ENCODE measurements at places on chromosomes 5 and 9.

- no peak for DNase-seq
These were observed 64.8 kb upstream of the ZNF462 start for GRCh38 chr9:106798016-106798799.

- DNase-seq = no peak
These were observed 409.9 kb downstream of the CTNND2 start for GRCh38 chr5:11494340-11494739.

- DNase-seq = no peak
These were observed 244.5 kb downstream of the MLLT3 start for GRCh38 chr9:20377790-20378189.

DNA sequence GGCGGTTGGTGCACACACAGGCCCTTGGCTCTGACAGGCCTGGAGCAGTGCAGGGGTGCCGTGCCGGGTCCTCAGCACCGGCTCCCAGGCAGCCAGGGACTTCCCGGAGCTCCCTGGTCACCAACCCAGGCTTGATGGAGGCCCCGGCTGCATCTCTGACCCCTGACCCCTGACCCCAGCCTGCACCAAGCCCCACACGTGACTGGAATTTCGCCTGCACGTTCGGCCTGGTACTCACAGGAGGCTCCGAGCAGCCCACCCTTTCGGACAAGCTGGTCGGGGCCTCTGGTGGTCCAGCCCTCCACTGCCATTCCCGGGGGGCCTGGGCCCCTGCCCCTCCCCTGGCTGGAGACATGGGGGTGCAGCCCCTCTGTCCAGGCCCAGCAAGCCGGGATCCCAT lies 25.4 kb upstream of the UBAC1 start:
- no peak for DNase-seq
